GM18507 (cell line): ENCODE measurements at places on chromosomes 5 and 9.

- DNase-seq, result no peak
These were observed 7.8 kb downstream of the RAI14 start for GRCh38 chr5:34663771-34664496.

GRCh38 chr5:176866707-176867310, 32.3 kb downstream of the HK3 start:
- DNase-seq, result no peak

DNA sequence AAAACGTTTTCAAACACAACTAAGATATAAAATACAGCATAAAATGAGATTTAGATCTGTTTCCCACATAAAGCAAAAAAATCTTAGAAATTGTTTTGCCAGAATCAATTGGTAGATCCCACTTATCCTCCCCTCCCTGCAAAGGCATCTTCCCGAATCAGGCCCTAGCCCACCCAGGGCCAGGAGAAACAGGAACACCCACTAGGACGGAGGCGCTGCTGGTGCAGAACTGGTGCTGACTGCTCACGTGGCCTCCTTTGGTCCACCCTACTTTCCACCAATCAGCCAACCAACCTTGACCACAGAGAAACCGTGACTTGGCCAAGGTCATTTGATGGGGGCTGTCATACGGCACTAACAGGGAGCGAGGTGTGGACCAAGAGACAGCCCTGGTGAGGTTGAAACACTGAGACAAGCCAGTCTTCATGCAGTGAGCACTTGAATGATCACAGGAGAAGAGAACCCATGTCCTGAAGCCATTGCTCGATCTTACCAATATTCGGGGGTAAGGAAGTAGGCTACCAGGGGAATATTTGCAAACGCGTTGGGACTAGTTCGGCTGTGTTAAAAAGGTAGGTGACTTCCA, 5.2 kb downstream of the SURF2 start:
- DNase-seq, result no peak

DNA sequence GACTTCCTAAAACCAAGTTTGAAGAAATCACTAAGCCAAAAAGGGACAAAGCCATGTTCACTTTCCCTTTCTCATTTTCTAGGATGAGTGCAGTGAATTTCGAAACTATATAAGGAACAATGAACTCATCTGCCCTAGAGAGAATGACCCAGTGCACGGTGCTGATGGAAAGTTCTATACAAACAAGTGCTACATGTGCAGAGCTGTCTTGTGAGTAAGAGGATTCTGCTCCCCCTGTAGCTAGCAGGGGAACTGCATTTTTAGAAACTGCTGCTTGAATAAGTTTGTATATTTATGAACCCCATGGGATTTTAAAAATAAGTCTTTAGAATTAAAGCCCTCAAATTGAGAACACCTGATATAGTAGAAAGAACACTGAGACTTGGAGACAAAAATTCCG, 42.7 kb upstream of the SPINK14 start:
- no peak for DNase-seq

- DNase-seq, result no peak
These were observed 17.3 kb downstream of the TCF7 start for GRCh38 chr5:134131578-134132350.

- DNase-seq, result no peak
These were observed 19.8 kb upstream of the INPP5E start for GRCh38 chr9:136459425-136459824.

- no peak for DNase-seq
These were observed 7.6 kb upstream of the PPP1R26 start for GRCh38 chr9:135471791-135472640.

DNA sequence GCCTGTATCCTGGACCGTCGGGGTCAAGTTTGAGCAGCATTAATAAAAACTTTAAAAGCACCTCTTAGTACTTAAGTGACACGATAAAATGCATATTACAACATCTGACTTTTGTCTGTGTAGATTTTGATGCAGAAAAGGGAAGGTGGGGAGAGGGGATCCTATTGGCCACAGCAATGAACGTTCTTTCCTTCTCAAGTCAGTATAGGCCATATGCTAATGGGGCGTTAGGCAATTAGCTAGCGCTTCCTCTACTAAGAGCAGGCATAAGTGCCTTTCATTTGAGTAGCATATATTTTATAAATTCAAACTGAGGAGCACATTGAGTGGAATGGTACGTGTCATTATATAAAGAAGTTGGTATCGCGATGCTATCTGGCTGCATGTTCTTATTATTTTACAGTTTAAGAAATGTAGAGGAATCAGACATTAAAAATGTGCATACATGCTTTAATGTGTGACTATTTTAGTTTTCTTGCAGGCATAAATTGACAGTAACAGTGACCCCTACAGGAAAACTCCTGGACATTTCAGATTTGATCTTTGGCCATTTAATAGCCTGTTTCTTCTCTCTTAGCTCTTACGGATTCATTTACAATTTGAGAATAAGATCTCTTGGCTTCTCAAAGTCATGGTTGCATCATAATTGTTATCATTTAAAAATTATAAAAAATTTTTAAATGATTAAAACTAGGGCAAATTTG, 1.1 kb upstream of the GNA14 start:
- DNase-seq, result no peak

- DNase-seq, result no peak
These were observed 21.2 kb downstream of the S1PR3 start for GRCh38 chr9:89012294-89013042.

GRCh38 chr5:175657593-175658271, at the start of gene HRH2:
Gene HRH2, plus strand, starts transcription at chr5:175658071. Its CDS starts 25,163 bp downstream, at chr5:175683234.
- DNase-seq, result no peak

- DNase-seq, result no peak
These were observed 229.6 kb downstream of the GLIS3 start for GRCh38 chr9:4070266-4070665.

- no peak for DNase-seq
These were observed 44.0 kb downstream of the NIPAL4 start for GRCh38 chr5:157504053-157504452.

DNA sequence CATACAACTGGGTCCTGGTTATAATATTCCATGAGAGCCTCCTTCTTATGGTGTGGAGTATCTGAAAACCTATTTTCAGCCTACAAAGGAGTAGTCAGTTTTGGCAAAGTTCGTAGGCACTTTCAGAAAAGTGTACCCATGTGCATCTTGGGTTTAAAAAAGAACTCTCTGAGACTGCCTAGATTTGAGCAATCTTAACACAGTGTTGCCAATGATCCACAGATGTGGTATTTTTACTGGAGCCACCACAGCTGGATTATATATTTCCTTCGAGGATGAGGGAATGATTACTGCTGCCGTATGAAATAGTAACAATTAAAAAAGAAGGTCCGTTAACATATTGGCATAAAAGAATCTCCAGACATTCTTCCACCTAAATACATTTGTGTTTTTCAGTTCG, 1.1 kb downstream of the PALM2AKAP2 start:
- no peak for DNase-seq

DNA sequence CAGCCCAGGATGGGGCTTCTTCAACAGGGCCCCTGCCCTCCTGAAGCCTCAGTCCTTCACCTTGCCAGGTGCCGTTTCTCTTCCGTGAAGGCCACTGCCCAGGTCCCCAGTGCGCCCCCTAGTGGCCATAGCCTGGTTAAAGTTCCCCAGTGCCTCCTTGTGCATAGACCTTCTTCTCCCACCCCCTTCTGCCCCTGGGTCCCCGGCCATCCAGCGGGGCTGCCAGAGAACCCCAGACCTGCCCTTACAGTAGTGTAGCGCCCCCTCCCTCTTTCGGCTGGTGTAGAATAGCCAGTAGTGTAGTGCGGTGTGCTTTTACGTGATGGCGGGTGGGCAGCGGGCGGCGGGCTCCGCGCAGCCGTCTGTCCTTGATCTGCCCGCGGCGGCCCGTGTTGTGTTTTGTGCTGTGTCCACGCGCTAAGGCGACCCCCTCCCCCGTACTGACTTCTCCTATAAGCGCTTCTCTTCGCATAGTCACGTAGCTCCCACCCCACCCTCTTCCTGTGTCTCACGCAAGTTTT, 23.6 kb downstream of the PCDHGC5 start:
- no peak for DNase-seq

DNA sequence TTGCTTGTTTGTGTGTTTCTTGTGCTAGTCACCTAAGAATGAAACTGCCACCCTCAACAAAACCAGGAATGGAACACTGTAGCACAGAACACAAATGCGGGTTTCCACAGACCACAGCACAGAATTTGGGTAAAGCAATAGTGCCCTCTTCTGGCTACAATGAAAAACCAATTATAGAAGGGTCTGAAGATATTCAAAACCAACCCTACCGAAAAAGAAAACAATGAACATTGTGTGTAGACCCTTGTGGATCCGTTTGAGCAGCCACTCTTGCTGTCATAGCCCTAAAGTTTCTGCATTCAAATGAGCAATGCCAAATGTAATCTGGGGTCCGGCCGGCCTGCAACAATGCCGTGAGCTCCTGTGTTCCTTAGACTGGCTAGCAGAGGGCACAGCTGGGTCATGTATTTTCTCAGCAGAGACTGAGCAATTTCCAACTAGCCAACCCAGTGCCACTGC, 8.3 kb upstream of the ENC1 start:
- no peak for DNase-seq

- no peak for DNase-seq
These were observed 2.1 kb downstream of the REEP5 start for GRCh38 chr5:112919972-112920371.

DNA sequence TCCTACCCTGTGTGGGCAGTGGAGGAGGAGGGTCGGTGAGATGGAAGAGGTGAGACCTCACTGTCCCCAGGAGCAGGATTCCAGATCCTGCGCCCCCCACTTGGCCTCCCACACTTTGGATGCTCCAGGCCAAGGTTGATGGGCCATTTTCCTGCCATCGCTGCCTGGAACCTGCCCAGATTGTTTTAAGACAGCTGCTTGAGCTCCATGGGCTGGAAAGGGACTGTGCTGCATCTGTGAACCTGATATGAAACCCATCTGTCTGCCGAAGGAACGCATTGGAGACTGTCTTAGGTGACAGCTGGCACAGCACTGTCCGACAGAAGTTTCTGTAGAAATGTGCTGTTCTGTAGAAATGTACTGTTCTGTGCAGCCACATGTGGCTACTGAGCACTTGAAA, 72.7 kb upstream of the SLC25A48 start:
- no peak for DNase-seq

DNA sequence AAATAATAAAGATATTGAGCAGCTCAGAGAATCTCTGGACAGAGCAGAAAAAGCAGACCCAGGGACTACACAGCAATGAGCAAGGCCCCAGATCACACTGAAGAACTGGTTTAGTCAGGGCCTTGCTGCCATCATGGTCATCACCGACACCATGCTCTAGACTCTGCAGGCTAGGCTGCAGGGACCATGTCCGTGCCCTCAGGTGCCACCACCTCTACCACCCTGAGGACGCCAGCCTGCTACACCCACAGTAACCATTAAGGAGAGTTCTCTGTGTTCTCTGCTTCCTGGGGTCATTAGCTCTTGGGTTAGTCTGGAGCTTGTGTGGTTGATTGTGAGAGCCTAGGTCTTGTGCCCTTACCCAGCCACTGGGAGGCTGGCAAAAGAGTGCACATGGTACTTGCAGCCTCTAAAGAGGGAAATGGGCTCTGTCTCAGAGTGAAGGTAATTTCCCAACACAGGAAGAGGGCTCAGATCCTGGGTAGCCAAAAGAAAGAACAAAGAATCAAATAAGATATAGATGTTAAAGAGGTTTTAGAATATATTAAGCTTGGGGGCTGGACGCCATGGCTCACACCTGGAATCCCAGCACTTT, 31.9 kb upstream of the JADE2 start:
- no peak for DNase-seq

GRCh38 chr5:135072387-135073281, 38.6 kb upstream of the PITX1 start:
- DNase-seq, result no peak

DNA sequence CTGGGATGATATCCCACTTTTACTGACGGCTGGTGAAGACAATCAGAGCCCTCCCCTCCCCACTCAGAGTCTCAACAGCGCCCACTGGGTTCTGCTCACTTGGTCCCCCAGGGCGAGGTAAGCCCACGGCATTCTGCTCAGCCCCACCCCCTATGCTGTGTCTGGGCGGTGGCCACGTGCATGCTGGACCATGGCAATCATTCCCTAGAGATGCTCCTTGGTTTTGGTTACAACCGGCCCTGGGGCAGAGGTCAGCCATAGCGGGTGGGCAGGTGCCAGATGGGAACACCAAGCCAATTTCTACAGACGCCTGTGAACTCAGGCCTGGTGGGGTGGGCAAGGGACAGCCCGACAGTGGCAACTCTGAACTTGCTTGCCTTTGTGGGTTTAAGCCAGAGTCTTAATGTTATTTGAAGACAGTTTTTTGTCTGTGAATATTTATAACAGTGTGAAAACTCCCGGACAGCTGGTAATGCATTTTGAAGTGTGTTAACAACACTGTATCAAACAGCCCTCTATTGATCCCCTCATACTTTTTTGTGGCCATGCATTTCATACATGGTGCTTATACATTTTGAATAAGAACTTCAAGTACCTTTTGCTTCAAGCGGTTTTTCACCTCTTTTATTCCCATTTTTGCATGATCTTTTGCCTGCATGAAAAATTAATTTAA, 94.2 kb downstream of the CRB2 start:
- DNase-seq, result no peak

DNA sequence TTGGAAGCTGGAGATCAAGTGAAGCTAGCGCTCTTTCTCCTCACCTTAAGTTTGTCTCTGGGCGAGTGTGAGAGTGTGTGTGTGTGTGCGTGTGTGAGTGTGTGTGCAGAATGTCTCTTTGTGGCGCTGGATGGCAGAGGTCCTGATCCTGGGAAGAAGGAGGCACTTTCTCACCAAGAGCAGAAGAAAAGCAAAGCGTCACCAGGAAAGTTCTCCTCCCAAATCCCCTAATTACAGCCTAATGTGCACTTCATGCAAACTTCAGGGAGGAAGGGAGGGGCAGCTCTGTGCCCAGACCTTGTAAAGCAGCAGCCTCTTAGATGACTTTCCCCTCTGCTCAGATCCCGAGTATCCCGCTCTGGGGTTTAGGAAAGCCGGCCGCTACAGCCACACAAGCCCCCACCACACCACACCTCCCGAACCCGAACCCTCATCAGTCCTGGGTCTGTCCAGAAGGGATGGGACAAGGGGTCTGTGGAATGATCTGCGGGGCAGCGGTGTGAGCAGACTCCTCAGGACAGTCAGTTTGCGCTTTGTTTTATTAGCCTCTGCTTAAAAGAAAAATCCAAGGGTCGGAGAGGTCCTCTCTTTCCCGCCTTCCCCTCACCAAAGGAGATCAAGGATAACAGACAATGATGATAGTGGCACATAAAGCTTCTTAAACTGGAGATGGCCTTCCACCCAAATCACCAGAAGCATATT, at the start of gene HAPLN1:
HAPLN1 (minus strand) TSS at position 20 of the 702 bp plus-strand sequence. CDS start 47,332 bp downstream, outside the sequence.
- DNase-seq, result no peak

- no peak for DNase-seq
These were observed 24.1 kb downstream of the PRDM6 start for GRCh38 chr5:123113136-123113535.

- no peak for DNase-seq
These were observed 52.8 kb downstream of the GRIA1 start for GRCh38 chr5:153543288-153543687.

- DNase-seq, result no peak
These were observed 239.4 kb upstream of the FBXL7 start for GRCh38 chr5:15260356-15261268.

DNA sequence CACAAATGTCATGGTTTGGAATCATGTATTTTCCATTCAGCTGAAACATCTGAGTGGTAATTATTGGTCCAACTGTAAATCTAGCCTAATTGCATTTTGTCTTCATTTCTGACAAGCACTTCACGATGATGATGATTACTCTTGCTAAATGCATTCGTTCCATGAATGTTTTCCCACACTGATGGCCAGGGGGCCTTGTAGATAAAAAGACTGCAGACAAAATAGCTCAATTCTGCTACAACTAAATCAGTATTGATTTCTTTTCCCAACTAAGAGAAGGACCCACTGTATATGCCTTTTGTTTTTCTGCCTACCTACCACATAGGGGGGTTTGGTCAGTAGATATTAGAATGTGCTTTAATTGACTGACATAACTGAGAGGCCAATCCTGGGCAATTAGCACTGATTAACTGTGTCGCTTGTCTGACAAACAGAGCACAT, 1351.3 kb upstream of the NUDT12 start:
- no peak for DNase-seq
